Activated T-cell treated with anti-CD3 and anti-CD28 coated beads, Interleukin-2, amount 50 U/mL, for 4 hours (primary cell): ENCODE measurements at places on chromosomes 5 and 9.
A peak's percentile ranks its signal among the peaks of the same experiment; 100 is the strongest.

DNA sequence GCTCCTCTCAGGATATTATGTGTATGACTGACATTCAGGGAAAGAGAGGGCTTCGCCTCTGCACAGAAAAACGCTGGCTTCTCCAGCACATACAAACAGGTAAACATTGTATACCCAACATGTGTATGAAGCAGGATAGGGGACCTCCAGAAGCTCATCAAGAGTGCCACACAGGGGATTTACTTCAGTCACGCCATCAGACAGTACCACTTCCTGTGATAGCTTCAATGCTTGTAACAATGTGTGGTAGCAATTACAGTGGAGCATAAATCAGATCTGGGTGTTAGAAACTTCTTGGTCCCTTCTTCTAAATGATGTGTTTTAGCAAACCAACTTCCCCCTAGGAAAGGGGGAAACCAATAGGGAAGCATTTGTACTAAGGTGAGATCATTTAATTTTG, 160.8 kb downstream of the TSSK1B start:
- DNase-seq: no peak

- peak; percentile 84 for DNase-seq
Measured at GRCh38 chr5:157148734-157149615, 6.3 kb upstream of the MED7 start.

DNA sequence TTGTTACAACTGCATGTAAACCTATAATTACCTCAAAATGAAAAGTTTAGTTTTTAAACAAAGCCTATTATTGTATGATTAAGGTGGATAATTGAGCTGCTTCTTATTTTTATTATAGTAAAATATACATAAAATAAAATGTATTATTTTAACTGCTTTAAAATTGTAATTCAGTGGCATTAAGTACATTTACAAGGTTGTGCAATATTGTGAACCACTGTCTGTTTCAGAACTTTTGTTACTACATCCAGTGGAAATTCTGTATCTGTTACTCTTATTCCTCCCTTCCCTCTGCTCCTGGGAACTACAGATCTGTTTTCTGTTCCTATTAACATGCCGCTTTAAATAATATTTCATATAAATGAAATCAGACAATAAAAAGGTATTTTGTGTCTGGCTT, 37.1 kb downstream of the ITGA1 start:
- no peak for DNase-seq

- DNase-seq: no peak
Measured at GRCh38 chr5:120140501-120140900, 323.6 kb upstream of the PRR16 start.

DNA sequence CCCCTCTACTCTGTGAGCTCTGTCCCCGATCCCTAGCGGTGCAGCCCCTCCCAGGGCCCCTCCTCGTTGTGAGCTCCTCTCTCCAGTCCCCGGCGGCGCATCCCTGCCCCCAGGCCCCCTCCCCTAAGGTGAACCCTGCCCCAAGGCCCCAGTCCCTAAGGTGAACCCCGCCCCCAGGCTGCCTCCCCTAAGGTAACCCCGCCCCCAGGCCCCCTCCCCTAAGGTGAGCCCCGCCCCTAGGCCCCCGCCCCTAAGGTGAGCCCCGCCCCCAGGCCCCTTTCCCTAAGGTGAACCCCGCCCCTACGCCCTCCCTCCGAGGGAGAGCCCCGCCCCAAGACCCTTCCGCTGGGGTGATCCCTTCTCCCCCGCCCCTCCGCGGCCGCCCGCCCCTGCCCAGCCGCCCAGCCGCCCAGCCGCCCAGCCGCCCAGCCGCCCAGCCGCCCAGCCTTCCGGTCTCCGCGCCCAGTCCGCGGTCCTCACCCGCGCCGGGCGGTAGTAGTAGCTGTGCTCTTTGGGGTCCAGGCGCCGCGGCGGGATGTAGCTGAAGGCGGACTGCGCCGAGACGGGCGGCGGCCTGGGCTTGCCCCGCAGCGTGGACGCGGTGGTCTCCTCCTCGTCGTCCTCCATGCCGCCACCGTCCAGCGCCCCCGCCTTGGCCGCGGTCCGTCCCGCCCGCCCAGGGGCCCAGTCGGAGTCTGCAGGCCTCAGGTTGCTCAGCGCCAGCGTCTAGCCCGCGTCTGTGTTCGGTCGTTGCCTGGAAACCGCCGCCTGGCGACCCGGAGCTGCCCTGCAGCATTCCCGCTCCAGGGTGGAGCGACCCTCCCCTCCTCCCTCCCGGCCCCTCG, at the start of gene CFAP90:
CFAP90 (minus strand) TSS at position 739 of the 845 bp plus-strand sequence; CDS start at position 627, 112 bp downstream.
- peak; percentile 11 for DNase-seq

GRCh38 chr5:179166886-179167841, 107.0 kb downstream of the ZNF354C start:
- DNase-seq: peak; percentile 67

DNA sequence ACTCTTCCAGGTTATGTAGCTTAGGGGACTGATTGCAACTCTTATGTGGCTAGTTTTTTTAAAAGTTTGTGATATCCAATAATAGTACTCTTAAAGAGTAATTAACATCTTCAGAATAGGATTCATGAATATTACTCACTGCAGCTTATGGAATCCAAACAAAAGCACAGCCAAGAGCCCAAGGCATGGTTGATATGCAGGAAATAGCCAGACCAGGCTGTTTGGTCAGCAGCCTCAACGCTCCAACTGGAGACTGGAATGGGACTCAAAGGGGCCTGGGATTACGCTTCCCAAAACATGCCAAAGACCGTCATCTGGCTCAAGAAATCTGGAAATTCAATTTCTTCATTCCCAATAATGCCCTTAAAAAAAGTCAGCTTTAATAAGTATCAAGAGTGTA, 268.6 kb downstream of the SEC61B start:
- no peak for DNase-seq

GRCh38 chr5:87300744-87301143, 33.1 kb downstream of the RASA1 start:
- peak; percentile 35 for DNase-seq

- no peak for DNase-seq
Measured at GRCh38 chr9:68998812-68999211, 15.1 kb downstream of the PRKACG start.

DNA sequence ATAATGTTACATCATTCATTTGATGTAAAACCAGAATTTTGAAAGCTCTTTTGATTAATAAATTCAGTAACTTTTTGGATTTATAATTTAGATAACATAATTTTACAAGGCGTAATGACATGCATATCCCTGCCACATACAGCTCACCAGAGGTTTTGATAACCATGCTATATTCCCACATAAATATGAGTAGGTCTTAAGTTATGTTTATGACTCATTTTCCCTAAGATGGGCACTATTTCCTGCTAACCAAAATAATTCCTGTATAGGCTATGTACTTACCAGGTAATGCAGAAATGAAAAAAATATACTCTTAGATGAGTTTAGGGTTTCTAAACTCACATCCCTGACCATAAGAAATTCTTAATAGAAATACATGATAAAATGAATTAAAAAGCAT, 93.9 kb upstream of the EDIL3 start:
- no peak for DNase-seq

- no peak for DNase-seq
Measured at GRCh38 chr5:33824516-33825195, 67.1 kb downstream of the ADAMTS12 start.

DNA sequence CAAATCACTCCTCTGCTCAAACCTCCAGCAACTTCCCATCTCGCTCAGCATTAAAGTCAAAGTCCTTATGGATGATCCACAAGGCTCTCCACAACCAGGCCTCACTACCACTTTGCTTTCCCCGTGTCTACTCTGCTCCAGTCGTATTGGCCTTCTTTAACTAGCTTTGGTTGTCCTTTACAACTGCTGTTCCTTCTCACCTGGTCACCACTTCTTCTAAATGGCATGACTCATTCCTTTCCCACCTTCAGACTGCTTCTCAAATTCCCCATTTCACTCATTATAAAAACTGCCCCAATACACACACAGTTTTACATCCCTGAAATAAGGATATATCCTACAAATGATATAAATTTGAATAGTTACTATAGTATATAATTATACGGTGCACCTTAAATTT, 30.4 kb downstream of the CERT1 start:
- no peak for DNase-seq

DNA sequence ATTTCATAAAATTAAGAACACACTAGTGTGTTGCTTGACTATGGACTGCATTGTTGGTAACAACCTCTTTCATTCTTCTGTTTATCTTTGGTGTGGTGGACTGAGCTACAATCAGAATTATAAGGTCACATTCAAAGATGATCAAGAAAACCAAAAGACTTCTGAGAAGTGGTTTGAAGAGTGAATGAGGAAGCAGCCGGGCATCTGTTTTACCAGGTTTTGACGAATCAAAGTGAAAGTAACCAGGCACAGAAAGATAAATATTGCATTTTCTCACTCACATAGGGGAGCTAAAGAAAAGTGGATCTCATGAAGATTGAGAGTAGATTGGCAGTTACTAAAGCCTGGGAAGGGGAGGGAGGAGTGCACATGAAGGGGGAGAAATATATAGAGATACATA, 589.1 kb downstream of the ZNF608 start:
- no peak for DNase-seq

GRCh38 chr9:95506678-95507463, 9.9 kb downstream of the PTCH1 start:
- no peak for DNase-seq

DNA sequence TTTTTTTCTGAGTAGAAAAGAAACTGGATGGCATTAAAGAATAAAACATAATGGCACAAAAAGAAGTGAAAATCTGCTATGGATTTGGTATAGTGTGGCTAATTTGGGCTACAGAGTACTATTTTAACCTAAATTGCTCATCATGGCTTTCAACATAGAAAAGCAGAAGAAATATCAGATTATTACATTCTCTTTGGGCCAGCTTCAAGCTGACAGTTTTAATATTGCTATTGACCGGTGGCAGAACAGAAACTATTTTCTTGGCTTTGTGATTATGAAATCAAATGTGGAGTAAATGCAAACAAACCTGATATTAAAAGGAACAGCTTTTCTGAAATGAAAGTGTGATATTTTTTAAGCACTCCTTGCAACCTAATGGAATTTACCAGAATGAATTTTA, 301.5 kb downstream of the EPB41L4A start:
- DNase-seq: no peak

GRCh38 chr5:82802954-82803353, 274.2 kb downstream of the TMEM167A start:
- DNase-seq: no peak

DNA sequence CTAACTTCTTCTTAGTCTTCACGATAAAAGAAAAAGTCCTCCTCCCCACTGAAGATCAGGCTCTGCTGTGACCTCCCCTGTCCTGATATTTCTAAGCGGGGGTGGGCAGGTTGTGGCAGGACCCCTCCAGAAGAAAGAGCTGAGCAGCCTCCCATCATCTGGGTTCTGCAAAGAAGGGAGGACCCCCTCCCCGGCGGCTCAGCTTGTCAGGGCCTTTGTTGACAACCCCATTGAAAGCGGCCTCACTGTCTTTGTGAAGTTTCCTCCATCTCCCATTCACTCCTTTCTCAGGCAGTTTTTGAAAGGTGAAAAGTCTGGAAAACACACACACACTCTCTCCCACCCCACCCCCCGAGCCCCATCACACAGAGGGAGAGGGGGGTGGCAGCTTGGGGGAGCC, 26.2 kb upstream of the BARHL1 start:
- no peak for DNase-seq

GRCh38 chr9:100573655-100574260, 4.1 kb upstream of the CAVIN4 start:
- no peak for DNase-seq

GRCh38 chr5:132901730-132902129, 28.3 kb downstream of the LEAP2 start:
- DNase-seq: no peak

DNA sequence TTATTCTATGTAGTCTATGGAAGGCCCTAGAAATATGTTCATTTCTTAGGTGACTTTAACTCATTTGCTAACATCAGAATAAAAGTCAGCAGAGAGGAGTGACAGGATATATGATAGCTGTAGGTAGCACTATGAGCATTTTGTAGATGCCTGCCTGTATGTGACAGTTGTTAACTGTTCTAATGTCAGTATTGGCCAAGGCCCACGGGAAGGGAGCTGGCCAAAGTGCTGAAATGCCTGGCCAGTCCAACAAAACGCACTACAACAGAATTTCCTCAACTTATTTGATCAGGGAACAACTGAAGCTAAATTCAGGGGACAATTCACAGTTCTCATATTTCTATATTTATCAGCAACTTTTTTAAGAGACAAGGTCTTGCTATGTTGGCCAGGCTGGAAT, 20.8 kb downstream of the SV2C start:
- no peak for DNase-seq

DNA sequence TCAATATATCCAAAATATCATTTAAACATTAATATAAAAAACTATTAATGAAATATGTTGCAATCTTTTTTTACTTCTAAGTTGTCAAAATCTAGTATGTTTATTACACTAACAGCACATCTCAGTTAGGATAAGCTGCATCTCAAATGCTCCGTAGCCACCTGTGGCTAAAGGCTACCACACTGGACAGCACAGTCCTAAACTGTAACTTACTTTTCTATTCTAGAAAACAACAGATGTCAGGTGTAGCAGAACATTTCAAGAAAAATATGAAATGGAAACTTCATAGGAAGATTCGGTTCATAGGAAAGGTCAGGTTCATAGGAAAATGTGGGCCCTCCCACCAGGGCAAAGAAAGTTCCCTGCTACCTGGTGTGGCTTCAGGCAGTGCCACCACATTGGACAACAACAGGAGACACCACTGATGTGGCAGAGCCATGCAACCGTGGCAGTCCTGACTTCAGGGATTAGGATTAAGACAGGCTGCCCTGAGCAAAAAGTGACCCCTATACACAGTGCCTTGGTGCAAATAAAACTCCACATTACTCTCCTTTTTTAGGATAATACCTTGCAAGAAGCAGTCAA, 197.8 kb upstream of the NR4A3 start:
- DNase-seq: no peak

GRCh38 chr5:148091991-148092964, 28.5 kb downstream of the SPINK5 start:
- DNase-seq: no peak

- DNase-seq: no peak
Measured at GRCh38 chr5:142508591-142508990, 177.3 kb downstream of the FGF1 start.

DNA sequence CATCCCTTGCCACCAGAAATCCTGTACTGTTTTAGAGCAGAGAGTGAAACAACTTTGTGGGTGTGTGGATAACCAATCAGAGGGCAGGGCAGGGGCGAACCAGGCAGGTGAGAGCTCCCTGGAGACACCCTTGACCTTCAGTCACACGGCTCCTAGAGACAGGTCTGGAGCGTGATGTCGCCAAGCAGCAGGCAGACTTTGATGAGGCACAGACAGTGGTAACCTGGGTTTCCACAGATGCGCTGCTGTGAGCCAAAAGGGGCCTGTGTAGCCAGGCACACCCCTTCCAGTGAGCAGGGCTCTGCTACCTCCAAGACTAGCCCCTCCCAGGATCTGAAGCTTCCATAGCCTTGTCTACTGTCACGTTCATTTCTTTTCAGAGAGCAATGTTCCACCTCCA, 317.8 kb upstream of the ADCY2 start:
- no peak for DNase-seq

- DNase-seq: no peak
Measured at GRCh38 chr5:170662966-170663365, 120.6 kb upstream of the GABRP start.

- DNase-seq: no peak
Measured at GRCh38 chr5:107092695-107093094, 578.0 kb downstream of the EFNA5 start.
